ENCODE measurements at places on chromosomes 7 and 10.

DNA sequence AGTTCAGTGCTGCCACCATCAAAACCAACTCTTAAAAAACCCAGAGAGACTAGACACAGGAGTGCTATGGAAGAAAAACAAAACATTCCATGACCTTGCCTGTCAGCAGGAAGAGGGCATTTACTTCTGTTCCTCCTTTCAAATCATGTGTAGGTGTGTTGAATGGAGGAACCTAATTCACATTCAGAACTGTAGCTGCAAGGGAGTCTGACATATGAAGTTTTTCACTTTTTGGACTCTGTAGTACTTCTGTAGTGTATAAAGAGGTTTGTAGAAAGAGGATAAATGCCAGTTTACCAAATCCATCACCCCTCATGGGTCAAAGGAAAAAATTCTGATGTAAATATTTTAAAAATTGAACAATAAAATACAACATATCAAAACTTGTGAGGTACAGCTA, 51.1 kb upstream of the SYPL1 start:
- no peak for DNase-seq

DNA sequence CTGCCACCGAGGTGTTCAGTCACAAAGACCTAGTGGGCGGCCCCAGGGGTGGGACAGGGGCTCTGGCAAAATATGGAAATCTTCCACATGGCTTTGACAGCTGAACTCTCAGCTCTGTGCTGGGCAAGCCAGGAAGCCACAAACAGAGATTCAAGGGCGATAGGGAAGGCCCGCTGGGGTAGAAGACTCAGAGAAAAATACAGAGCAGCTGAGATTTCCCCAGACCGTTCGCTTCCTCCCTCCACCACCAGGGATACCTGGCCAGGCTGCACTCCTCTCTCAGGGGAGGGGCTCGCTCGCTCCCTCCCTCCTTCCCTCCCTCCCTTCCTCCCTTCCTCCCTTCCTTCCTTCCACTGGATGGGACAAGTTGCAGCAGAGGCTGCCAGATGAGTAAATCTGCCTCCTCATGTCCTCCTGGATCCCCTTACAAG, 260.5 kb downstream of the PRPF18 start:
- DNase-seq: peak; percentile 14

- no peak for DNase-seq
These were observed 190.2 kb downstream of the TNS3 start for GRCh38 chr7:47391726-47392125.

GRCh38 chr7:39746103-39746819, 122.9 kb downstream of the RALA start:
- DNase-seq: peak; percentile 86

GRCh38 chr7:99079104-99079503, 64.8 kb downstream of the SMURF1 start:
- no peak for DNase-seq

DNA sequence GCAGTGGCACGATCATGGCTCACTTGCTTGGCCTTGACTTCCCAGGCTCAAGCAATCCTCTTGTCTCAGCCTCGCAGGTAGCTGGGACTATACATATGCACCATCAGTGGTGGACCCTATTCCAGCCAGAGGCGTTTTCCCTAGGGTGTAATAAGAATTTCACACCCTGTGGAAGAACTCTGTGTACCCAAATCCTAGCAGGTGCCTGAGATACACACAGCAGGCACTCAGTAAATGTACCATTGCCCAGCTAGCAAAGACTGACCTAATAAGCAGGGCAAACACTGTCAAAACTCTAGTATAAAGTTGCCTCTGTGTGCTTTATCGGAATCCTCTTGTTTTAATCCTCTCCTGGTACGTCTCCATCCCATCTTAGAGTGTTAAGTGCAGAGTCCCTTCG, 33.7 kb upstream of the BHLHA15 start:
- DNase-seq: no peak

DNA sequence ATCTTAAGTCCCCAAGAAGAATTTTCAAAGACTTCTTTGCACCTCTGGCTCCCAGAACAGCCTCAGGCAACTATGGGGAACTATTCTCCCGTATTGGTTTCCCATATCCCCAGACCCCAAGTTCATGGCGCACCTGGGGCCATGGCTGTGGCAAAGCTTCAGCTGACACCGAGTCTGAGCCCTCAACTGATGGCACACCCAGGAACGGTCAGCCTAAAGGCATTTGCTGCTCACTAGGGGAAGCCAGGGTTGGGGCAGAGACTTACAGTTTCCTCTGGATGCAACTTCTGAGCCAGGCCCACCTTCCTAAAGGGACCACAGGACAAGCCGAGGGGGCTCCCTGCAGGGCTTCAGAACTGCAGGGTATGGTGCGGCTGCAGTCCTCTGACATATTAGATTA, 13.7 kb upstream of the CPA1 start:
- no peak for DNase-seq

GRCh38 chr7:84981055-84981976, 205.5 kb downstream of the SEMA3D start:
- DNase-seq: peak; percentile 91

GRCh38 chr10:131955591-131956340, 26.0 kb downstream of the BNIP3 start:
- DNase-seq: no peak

DNA sequence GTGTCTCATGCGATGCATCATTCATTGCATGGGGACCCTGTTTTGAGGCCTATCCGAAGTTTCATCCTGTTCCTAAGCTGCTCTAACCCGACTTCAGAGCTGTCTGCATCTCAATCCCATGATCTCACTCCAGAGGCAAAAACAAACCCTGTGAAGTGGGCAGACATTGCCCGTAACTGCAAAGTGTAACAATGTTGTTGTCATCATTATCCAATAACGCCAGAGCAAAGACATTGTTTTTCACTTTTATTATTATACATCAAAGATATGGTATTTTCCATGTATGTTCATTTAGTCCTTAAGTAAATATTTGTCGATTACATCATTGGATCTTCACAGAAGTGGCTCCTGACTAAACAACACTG, 246.7 kb downstream of the KLF6 start:
- DNase-seq: peak; percentile 70

DNA sequence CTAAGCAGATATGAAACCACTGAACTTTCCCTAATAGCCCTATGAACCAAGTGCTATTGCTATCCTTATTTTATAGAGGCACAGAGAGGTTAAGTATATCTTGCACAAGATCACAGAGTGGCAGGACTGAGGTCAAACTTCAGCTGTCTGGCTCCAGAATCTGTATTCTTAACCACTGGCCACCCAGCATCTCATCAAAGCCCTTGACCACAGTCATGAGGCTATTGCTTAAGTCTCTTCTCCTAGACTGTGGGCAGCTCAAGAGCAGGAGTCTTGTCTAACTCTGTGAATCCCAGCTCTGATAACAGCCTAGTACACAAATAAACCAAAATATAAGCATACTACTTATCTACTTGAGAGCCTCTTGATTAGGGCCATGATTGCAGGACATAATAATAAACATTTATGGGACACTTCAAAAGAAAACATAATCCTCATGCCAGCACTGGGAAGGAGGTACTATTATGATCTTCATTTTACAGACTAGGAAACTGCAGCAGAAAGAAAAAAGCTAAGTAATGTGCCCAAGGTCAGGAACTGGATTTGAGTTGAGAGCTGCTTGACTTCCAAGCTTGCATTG, 22.4 kb upstream of the SMC3 start:
- no peak for DNase-seq

DNA sequence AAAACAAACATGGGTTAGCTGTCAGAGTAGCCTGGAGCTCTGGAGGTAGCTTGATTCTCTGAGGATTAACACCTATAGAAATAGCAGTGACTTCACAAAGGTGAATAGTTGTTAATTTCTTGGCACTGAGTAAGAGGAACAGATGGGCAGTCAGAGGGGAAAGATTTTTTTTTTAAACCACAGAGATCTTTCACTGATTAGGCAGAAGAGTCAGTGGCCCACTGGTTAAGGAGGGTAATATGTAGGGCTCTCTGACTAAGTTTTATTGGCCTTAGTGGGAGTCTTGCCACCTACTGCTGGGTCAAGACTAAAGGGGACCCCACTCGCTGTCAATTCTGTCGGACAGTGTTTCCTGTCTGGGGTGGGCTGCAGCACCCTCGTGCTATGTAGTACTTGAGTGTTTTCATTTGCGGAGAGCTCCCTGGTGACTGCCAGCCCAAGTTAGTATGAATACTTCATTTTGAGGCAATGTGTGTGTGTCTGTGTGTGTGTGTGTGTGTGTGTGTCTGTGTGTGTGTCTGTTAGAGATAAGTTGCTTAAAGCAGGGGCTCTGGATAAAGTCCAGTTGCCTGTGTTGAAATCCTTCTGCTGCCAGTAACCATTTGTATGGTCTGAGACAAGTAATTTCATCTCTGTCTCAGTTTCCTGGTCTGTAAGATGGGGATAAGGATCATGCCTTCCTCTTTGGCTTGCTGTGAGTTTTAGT, 145.2 kb downstream of the ARID5B start:
- peak; percentile 81 for DNase-seq

DNA sequence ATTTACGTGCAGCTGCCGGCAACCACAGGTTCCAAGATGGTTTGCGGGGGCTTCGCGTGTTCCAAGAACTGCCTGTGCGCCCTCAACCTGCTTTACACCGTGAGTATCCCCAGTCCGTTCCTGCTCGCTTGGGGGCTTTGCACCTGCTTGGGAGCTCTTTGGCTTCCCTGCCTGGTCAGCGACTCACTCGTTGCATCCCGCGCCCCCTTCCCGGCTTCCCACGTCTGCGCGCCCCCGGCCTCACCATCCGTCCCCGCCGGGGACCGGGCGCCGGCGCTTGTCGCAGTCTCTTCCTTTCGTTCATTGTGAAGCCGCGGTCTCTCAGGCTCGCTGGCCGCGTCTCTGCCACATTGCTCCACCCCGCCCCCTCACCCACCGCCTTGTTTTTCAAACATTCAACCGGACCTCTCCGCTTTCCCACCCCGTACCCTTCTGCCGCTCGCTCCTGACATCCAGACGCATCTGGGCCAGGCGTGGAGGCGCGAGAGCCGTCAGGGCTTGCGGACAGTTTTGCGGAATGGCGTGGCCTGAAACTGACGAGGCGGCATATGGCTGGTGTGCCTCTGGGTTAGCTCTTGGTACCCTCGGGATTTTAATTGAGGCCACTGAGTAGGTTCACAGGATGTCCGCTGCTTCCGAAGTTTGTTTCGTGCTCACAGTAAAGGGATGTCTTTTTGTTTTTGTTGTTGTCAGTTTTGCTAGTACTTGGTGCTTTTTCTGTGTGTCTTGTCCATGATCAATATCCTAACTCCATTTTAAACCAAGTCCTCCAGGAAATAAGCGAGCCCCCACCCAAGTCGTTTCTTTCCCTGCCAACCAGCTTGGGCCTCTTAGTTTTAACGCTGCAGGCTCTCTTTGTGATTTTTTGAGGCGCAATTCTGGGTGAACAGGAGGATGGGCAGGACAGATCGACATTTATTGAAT, 639 bp downstream of the TSPAN13 start:
- peak; percentile 87 for DNase-seq

DNA sequence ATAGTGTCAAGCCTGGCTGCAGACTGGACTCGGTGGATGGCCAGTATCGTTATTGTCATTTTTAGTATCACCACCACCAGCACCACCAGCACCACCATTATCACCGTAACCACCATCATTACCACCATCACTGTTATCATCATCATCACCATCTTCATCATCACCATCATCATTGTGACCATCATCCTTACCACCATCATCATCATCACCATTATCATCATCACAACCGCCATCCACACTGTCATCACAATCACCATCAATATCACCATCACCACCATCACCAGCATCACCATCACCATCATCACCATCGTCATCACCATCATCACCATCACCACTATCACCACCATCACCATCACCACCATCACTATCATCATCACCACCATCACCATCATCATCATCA, 65.6 kb downstream of the FOXL3 start:
- no peak for DNase-seq

- no peak for DNase-seq
These were observed 23.6 kb downstream of the DDIT4 start for GRCh38 chr10:72297281-72297804.

- DNase-seq: no peak
These were observed 195.4 kb upstream of the GHITM start for GRCh38 chr10:83943920-83944319.

- DNase-seq: peak; percentile 82
These were observed 29.9 kb upstream of the DDX50 start for GRCh38 chr10:68871105-68871711.

DNA sequence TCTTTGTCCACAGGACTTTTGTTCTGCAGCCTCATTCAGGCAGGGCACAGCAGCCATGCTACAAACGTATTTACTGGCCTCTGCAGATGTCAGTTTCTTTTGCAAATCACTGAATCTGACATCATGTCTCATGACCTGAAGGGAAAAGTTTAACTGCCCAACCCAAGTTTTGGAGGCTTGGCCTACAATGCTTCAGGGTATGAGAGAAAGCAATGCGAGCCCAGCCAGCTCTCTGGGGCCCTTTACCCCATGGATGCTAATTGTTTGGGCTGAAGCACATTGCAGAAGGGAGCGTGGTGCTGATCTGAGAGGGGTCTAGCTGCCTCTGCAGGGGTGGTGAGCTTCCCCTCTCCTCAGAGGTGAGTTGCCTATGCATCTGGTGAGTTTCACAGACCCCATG, 179.9 kb upstream of the CXCL12 start:
- no peak for DNase-seq

GRCh38 chr7:148124477-148124876, 466.1 kb upstream of the C7orf33 start:
- DNase-seq: no peak

- no peak for DNase-seq
These were observed 6.6 kb upstream of the ABCC2 start for GRCh38 chr10:99775850-99776249.

DNA sequence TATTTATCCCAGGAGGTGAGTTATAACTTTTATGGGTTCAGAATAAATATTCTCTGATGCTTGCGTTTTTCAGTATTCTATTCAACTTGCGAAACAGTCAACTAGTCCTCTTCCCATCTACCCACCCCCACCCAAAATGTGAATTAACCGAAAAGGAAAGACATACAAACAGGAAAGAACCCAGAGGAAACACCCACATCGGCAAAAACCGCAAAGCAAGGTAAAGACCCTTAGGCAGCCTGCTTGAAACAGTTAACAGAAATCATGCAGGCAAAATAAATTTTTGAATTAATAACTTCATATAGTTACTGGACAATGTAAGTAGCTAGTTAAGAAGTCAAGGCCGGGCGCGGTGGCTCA, 5.4 kb downstream of the ZC3HAV1 start:
- no peak for DNase-seq

Measured in NCI-H69 (cell line).